ENCODE measurements at places on chromosomes 2 and 18.

DNA sequence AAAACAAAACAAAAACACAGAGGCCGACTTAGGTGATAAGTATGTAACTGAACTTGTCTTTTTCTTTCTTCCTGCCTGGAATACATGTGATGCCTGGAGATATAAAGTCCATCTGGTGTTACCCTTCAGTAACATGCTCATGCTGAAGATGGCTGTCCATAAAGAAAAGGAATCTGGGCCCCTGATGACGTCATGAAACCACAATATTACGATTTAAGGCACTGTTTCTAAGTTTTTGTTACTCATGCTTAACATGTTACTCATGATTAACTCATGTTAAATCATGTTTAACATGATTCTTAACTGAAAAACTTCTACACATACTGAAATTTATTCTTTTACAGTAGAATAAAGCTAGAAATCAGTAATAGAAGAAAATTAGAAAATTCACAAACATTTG is 49.0 kb downstream of the STRADB start:
- H3K27me3 ChIP-seq = no peaks in the 10 kb centered on the region
- DNase-seq = no peak

DNA sequence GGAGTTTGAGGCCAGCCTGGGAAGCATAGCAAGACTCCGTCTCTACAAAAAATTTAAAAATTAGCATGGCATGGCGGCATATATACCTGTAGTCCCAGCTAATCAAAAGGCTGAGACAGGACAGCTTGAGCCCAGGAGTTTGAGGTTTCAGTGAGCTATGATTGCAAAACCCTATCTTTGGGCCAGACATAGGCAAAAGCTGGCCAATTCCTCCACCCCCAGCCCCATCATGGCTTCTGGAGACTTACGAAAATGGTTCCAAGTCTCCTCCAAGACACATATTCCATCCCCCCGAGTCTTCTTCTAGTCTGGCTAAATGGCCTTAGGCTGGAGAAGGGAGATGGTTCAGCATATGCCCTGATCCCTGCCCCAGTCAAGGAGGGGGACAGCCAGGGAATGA is 172.8 kb upstream of the HAAO start:
- no peak overlapping the region for H3K27ac ChIP-seq
- peaks cover 31% of the 10 kb centered on the region for H3K4me1 ChIP-seq
- no peak overlapping the region for H3K4me3 ChIP-seq
- DNase-seq = no peak

DNA sequence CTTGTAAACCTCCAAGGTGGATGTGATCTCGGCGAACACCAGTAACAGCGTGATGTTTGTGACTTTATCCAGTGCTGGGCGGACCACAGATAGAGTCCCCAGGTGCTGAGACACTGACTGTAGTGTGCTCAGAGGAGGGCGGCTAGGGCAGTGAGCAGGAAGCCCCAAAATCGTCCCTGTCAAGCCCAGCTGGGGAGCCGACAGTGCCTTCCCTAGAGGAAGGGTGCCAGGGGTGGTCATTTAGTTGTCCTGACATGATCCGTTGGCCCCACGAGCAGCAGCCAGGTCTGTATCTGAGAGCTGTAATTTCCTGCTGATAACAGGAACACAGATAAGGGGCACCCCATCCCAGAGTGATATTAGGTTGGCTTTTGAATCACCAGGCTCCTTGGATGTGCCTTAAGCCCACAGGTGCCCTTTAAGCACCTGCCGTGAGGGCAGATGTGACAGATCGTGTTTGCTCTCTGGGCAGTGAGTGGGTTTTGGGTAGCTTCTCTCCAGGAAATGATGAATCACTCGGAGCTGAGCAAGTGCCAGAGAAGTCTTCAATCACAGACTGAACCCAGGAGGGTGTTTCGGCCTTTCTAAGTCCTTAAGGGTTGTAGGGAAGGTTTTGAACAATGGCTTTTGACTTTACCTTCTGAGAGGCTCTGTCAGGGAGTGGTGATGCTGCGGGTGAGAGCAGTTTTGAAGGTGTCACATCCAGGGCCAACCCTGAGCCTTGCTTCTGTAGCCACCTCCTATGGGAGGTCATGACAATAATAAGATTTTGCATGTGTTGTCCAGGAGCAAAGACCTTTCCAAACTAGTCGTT is 7.7 kb downstream of the LPIN1 start:
- H3K27ac ChIP-seq = no peak overlapping the region
- no peaks in the 10 kb centered on the region for H3K36me3 ChIP-seq
- H3K27me3 ChIP-seq = no peaks in the 10 kb centered on the region
- no peak overlapping the region for H3K4me3 ChIP-seq

- H3K27me3 ChIP-seq = no peaks in the 10 kb centered on the region
- no peak overlapping the region for H3K4me3 ChIP-seq
- no peak overlapping the region for H3K27ac ChIP-seq
- no peak for DNase-seq
These were observed 23.7 kb upstream of the MRPL19 start for GRCh38 chr2:75622929-75623328.

- no peak for DNase-seq
- H3K4me3 ChIP-seq = no peak overlapping the region
- H3K27ac ChIP-seq = no peak overlapping the region
- no peaks in the 10 kb centered on the region for H3K36me3 ChIP-seq
These were observed 84.9 kb upstream of the MGAT4A start for GRCh38 chr2:98815795-98816194.

Data from SJSA1 (cell line).